ENCODE measurements at places on chromosomes 4 and X.
A peak's percentile ranks its signal among the peaks of the same experiment; 100 is the strongest.

DNA sequence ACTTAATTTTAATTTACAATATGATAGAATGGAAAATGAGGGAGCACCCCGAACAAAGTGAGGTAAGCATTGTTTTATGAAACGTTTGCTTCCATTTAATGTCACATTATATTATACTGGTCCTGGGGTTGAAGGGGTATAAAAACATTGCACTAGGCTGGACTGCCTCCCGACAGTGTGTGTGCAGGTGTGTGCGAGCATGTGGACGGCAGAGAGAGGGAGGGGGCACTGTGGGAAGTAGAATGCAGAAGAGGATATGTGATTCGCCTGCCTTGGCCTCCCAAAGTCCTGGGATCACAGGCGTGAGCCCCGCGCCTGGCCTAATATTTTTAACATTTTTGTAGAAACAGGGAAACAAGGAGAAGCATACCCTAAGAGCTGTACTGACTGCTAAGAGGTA lies 36.0 kb downstream of the IRF2 start:
- DNase-seq: no peak

- no peak for DNase-seq
Observed at GRCh38 chr4:169215656-169216055, 55.1 kb downstream of the SH3RF1 start.

GRCh38 chr4:80077639-80078038 lies 4.6 kb upstream of the ANTXR2 start:
- no peak for DNase-seq

DNA sequence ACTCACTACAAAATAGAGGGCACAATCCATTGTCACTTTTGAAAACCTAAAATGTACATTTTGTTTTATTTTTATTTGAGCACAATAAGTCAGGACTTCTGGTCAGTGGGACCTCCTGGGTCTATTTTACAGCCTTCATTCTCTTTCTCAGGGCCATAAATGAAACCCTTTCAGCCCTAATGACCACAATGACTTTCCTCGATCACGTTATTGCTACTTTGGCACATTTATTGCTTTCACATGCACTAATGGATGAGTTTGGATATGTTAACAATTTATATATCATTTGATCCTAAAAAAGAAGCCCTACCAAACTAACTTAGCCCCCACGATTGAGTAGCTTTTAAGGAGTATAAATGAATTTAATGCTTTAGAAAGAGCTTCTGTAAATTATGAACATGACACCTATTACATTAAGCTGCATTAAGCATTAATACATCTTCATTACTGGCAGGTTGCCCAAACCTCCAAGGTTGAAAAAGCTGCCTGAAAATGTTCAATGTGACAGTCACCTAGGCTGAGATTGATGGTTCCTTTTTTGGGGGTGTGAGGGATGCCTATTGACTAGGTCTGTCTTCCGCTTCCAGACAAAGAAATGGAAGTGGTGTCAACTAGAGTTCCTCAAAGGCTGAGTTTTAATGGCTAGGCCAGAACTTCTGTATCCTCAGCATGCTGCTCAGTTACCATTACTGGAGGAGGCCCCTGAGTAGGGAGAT lies 296.4 kb downstream of the GPAT3 start:
- DNase-seq: no peak

GRCh38 chr4:41022116-41022515 lies 192.2 kb downstream of the APBB2 start:
- no peak for DNase-seq

DNA sequence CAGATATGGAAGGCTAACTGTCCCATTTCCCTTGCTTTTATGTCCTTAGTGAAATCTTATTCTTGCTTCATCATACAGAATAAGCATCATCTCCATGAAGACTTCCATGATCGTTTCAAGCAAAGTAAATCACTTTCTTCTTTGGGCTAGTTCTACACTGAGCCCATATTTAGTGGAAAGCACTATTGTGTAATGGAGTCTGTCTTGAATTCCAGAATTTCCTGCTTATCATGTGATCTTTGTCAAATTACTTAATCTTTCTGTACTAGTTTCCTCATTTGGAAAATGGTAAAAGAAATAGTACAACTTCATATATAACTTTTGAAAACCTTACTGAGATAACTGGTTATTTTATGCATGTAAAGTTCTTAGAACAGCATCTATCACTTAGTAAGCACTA lies 7.6 kb downstream of the ANAPC10 start:
- DNase-seq: no peak

DNA sequence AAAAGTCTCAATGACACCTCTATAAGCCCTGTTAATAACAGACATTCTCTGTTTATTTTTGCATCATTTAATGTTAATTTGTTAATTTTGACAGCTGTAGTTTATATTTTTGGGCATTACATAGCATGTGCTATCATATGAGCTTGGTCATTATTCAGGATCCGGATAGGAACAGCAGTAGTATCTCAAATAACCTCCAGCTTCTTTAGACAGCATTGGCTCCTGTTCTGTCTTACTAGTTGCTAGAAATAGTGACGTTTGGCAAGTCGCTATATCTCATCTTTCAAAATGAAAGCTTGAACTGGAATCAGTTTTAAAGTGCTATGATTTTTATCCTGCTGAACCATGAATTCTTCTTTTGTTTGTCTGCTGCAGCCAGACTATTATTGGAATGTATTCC lies 9.0 kb upstream of the ADGRA3 start:
- no peak for DNase-seq

- DNase-seq: no peak
Observed at GRCh38 chrX:73366696-73367095, 80.2 kb upstream of the CDX4 start.

DNA sequence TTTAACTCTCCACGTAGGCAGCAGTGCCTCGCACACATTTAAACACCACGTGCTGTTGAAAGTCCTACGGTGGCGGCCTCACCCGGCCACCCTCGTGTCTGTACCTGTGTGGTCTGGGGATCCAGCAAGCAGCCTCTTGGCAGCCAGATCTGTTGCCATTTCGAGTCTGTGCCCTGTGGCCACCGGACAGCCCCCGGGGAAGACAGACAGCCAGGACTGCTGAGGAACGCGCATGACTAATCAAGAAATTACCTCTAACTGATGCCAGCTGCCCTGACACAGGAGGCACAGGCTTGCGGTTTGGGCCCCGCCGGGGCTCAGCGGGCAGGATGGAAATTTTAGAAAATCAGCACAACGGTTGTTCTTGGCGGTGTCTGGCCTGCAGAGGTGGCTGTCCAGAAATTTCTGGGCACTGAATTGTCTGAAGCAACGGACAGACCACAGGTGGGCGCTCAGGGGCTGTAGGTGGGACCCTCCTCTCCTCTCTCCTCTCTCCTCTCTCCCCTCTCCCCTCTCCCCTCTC lies 15.6 kb upstream of the ASMTL start:
- peak; percentile 69 for DNase-seq

- no peak for DNase-seq
Observed at GRCh38 chrX:44227991-44228390, 115.5 kb downstream of the EFHC2 start.

DNA sequence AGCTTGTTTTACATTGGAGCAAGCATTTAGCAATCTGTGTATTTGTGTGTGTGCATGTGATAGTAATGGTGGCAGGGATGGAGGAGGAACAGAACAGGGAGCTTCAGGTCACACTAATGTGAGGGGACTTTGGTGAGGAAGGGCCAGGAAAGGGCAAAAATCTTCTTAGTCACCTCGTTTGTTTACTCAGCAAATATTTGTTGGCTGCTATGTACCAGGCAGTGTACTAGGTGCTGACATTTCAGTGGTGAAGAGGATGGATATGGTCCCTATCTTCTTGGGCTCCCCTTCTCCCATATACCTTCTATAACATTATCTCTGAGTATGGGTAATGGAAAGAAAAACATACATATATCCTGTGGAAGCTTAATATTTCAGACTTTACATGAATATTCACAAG lies 48.5 kb upstream of the HDAC8 start:
- no peak for DNase-seq

Measured in CD8-positive, alpha-beta memory T cell (primary cell).